ENCODE measurements at places on chromosomes 16 and 17.

DNA sequence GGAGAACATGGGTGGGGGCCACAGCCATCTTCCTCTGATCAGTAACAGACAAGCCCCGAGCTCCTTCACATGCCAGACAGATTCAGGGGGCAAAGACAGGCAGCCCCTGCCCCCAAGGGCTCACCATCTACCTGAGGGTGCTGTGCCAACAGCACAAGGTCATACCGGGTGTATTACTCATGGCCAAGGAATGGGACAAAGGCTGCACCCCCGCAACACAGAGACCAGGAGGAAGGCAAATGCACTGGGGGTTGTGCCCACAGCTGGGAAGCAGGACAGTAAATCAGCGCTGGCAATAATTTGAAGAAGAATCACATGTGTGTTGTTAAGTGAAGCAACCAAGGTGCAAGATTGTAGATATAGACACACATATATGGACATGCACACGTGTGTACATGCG lies 137.1 kb downstream of the C16orf95 start:
- no peak for DNase-seq

GRCh38 chr16:89280546-89281188 lies 63.2 kb downstream of the ZNF778 start:
- DNase-seq = no peak

DNA sequence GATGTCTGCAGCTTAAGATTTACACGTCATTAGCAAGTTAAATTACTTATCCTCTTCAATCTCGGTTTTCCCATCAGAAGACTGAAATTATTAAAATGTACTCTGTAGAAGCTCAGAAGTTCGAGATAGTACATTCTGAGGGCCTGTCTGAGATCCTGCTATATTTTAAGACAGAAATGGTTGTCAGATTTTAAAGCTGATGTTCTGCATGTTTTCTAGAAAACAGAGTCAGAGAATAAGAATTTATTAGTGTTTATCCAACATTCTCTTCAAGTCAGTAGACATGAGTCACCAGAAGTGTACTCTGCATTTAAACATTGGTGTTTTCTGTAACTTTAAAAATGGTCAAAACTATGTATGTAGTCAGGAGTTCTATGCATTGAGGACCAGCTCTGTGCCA lies 155.2 kb upstream of the MYOCD start:
- no peak for DNase-seq

GRCh38 chr17:33272438-33272837 lies 20.7 kb downstream of the ASIC2 start:
- DNase-seq = no peak

- DNase-seq = no peak
Measured at GRCh38 chr16:2284001-2284770, 16.3 kb upstream of the RNPS1 start.

GRCh38 chr16:2497695-2498484 lies 15.9 kb upstream of the ATP6V0C start:
- DNase-seq = no peak

DNA sequence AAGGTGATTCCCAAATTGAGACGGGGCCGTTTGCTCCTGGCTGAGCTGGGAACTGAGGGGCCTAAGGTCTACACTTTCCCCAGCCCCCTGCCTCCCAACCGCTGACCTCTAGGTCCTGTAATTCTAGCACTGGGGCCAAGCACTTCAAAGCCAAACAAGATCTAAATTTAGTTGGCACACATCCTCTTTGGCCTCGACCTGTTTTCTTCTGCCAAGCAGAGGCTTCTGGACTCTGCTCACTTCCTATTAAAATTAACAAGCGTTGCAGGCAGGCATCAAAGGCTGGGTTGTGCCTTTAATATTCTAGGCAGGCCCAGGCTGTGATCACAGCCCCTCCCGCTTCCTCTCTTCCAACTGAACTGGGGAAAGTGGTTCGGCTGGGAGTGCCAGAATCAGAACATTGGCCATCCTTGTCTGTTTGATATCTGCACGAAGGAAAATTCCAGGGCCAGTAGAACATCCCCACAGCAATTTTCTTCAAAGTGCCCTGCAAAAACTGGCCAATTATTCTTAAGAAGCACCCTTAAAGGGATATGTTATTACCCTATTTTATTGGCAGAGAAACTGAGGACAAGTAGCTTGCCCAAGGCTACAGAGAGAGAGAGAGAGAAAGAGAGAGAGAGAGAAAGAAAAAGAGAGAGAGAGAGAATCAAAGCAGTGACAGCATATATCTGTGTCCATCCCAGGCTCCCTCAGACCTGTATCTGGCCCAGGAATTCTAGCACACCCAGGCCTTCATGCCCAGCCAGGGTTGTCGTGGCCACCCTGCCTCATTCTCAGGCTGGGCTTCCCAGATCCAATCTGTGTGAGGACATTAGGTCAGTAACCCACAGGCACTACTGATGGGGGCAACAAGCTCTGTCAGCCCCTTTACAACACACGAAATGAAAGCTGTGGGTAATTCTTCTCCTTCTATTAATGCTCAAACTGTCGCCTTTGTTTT lies 12.8 kb upstream of the MT4 start:
- DNase-seq = no peak

- no peak for DNase-seq
Measured at GRCh38 chr16:82675300-82675699, 48.5 kb downstream of the CDH13 start.

DNA sequence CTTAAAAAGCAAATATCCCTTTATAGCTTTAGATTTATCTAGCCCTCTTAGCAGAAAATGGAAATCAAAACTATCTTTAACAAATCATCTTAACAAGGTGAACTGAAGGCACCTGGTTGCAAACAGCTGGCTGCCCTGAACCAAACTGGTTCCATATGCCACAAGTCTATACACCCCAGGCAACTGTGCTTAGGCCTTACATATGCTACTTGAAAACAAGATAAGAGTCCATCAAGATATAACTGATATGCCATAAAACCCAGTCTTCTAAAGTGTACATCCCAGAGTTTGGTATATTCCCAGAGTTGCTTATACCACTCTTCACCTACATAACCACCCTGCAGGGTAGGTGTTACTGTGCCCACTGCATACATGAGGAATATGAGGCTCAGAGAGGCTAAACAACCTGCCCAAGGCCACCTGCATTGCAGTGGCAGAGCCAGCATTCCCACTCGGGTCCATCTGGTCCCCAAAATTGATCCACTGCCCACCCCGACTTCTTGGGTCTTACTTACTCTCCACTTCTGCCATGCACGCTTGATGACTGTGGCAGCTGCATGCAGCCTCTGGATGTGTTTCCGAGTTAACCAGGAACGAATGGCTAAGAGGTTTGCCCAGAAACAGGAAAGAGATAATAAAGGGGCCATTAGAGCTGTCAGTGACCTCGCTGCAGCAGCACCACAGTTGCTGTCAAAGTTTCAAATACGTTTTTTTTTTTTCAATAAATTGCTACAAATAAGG lies 12.2 kb downstream of the ZNHIT3 start:
- DNase-seq = no peak

- no peak for DNase-seq
Measured at GRCh38 chr17:68777243-68777855, 176.2 kb upstream of the FAM20A start.

GRCh38 chr17:7440834-7441195 lies 1.5 kb downstream of the FGF11 start:
- DNase-seq = no peak

DNA sequence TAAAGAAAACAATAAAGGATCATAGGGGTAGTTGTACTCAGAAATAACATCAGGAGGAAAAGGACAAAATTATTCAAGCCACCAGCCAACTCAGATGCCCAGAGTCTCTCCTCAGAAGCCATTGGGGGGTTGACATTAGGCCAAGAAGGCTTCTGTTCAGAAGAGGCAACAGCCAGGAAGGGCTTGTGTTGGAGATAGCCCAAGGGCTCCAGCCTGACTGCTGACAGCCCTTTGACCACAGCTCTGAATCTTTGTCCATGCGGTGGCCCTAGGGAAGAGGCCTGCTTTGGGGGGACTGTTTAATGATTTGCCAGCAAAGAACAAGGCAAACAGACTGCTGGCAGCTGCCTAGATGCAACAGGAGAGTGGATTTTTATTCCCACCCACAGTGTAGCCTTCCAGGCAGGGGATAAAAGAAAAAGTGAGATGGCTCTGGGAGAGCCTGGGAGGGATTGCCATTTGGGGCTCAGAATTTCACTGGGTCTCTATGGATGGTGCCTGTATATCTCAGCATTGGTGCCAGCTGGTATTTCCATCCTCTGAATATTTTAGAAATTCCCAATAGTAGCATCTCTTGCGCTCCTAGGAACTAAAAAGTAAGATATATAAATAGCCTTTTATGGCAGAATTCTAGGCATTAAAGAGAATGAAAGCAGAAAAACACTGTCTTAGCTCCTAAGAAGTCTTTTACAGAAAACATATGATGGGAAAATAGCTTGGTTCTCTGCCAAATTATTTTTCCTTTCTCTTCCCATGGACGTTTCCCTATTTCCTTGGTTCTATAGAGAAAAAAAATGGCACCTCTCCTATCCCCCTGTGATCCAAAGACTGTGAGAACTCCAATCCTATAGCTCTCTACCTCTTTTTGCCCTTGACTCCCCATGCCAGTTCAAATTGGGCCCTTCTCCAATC lies 29.4 kb upstream of the SUPT4H1 start:
- DNase-seq = no peak

- no peak for DNase-seq
Measured at GRCh38 chr17:74457820-74458166, 8.6 kb upstream of the CD300A start.

- no peak for DNase-seq
Measured at GRCh38 chr17:13462146-13462545, 139.6 kb downstream of the HS3ST3A1 start.

- no peak for DNase-seq
Measured at GRCh38 chr16:55465077-55465896, 13.7 kb upstream of the MMP2 start.

DNA sequence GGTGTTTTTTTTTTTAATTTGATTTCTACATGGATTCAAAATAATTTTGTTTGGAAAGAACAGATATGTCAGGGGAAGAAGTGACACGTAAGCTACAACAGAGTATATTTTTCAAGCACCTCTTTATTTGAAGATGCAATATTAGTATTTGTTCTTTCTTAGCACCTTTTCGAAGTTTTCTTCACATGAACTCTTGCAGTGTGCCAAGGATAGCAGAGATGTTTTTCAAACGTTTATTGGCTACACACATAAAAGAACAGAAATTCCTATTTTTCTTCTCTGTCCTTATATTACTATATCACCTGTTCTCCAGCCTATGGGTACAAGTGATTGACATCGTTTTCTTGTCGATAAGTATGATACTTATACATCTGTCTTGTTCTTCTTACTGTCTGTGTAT lies 192.7 kb upstream of the TBX2 start:
- DNase-seq = no peak

GRCh38 chr17:78449983-78450595 lies 71.6 kb downstream of the PGS1 start:
- DNase-seq = no peak

DNA sequence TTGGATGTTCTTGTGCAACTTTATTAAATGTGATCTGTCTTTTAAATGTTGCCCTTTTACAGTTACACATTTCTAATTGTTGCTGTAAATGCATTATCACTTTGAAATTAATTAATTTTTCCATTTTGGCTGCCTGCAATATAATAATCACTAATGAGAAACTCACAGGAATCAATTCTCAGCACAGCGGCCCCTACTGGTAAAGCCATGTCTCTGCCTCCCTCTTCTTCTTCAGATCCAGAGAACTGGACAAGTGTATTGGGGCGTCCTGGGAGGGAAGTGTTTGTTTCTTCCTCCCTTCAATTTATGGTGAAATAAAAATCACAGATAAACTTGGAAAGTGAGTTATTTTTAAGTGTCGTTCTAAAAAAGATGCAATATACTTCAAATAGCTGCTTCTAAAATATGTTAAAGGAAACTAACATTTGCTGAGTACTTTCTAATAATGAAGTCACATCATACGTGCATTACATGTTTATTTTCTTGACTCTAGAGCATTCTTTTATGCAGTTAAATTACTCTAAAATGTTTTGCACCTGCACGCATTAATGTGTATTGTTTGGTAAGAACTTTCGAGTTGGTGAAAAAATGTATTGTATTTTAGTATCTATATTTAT lies 338.0 kb downstream of the WWOX start:
- no peak for DNase-seq

DNA sequence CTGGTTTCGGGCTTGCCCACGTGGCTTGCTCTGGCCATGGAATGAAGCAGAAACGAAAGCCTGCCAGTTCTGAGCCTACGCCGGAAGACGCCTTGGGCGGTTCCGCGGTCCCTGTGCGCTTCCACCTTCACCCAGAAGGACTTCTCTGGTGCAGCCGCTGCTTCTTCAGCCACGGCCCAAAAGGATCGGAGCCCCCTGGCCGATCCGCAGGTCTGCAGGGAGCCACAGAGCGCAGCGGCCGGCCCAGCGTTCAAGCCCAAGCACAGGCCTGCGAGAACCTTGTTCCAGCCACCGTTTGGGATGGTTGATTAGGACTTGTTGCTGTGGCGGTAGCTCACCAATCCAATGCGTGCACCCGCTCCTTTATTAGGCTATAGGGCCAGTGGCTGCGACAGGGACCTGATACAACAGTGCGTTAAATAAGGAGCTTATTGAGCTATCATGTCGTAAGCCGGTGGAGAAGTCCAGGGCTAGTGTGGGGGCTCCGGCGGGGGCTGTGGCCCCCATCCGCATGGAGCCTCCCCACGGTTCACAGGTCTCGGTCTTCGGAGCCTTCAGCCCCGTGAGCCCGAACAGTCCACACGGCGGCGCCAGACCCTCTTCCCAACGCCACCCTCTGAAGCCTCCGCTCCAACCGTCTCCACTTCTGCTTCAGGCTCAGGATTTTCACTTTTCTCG lies 10.2 kb upstream of the MPP2 start:
- no peak for DNase-seq

DNA sequence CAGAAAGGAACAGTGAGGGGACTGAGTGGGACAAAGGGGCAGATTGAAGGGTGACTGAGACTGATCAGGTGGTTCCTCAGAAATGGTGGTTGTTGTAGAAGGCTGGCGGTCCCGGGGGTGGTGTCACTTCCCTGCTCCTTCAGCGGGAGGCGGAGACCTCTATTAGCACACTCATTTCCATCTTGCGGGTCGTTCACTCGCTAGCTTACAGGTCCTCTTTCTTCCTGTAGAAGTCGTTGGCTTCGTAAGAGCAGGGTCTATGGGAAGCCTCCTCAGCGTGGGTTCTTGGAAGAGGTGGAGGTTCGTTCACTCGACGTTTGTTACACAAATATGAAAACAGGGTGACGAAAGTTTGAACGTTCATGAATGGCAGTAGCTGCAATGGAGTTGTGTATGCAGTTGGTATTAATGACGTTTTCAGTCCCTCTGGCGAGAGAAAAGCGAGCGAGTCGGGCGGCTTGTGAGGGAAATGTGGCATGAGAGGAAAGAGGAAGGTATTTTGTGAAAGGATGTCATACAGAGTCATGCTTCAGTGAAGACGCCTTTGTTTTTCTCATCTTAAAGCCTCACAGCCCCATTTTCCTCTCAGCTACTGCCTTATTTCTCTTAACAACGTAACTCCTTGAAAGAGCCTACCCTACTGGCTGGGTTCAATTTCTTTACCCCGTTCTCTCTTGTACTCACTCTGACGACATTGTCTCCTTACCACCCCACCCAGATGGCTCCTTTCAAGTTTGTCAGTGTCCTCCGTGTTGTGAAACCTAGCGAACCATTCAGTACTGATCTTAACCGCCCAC lies 667 bp downstream of the EFCAB13 start:
- DNase-seq = no peak

- no peak for DNase-seq
Measured at GRCh38 chr16:26688105-26688504, 378.6 kb upstream of the C16orf82 start.

- DNase-seq = no peak
Measured at GRCh38 chr16:23826528-23827045, 9.2 kb upstream of the PRKCB start.

GRCh38 chr17:62737513-62737912 lies 70.6 kb downstream of the MARCHF10 start:
- DNase-seq = no peak

GRCh38 chr17:42895185-42895555 lies 5.4 kb upstream of the G6PC1 start:
- no peak for DNase-seq

- DNase-seq = no peak
Measured at GRCh38 chr17:74767111-74767516, 9.0 kb downstream of the NAT9 start.
